ENCODE measurements at places on chromosomes 3 and 15.

GRCh38 chr3:34300621-34301020, 502.2 kb downstream of the PDCD6IP start:
- no peak for DNase-seq

GRCh38 chr3:65811892-65812291, 226.8 kb downstream of the MAGI1 start:
- no peak for DNase-seq

DNA sequence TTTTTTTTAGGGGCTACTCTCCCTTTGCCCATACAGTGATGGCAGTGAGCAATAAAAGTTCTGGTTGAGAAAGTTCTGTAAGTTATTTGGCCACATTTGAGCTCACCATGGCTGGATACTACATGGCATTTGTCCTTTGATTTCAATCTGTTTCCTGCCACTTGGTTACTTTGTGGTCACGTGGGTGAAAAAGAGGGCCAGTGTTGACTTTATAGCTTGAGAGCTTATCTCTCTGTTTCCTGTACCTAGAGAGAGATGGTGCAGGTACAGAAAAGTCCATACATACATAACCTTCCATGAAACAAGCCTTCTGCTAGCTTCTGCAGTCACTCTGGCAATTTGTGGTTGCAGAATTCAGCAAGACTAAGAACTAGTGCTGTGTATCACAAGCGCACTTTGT, 23.4 kb upstream of the MECOM start:
- DNase-seq, result no peak

GRCh38 chr3:139281096-139281495, 62.7 kb upstream of the MRPS22 start:
- DNase-seq, result peak; percentile 71

- peak; percentile 54 for DNase-seq
Measured at GRCh38 chr3:27467545-27467944, 16.6 kb downstream of the SLC4A7 start.

- DNase-seq, result no peak
Measured at GRCh38 chr15:45221053-45221599, 30.9 kb upstream of the SLC28A2 start.

GRCh38 chr3:156678197-156678596, 3.8 kb downstream of the TIPARP start:
- no peak for DNase-seq

- peak; percentile 76 for DNase-seq
Measured at GRCh38 chr15:72199721-72200212, 2.2 kb upstream of the GRAMD2A start.

DNA sequence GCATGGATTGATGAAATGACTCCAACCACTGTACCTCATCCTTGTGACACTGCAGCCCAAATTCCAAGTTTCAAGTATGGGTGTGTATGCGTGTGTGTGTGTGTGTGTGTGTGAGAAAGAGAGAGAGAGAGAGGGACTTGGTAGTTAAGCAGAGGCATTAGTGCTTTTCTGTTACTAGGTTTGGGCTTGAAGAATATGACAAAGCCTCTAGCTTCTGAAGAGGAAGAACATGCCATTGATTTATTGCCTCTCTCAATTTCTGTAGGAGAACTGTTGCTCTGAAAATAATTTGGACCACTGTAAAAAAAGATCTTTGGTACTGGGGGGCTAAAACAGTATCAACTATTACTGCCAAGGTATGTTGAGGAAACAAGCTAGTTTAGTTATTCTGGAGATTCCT, 139.2 kb downstream of the AQP9 start:
- no peak for DNase-seq

DNA sequence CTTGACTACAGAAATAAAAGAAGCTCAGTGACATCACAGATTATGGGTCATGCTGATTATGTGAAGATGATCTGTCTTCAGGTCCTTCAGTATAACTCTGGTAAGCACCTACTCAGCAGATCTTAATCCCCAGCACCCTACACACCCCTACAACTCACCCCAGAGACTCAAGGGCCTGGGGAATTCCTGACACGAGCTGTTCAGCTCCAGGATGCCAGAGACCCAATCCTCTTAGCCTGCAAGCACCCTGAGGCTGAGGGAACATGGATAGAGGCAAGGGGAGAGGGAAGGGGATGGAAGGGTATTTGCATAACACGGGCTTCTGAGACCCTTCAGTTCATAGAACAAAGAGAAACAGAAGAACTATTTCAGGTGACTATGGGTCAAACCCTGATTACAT, 13.0 kb downstream of the GLB1 start:
- DNase-seq, result no peak

GRCh38 chr3:99765042-99765942, 52.4 kb upstream of the CMSS1 start:
- DNase-seq, result peak; percentile 65

DNA sequence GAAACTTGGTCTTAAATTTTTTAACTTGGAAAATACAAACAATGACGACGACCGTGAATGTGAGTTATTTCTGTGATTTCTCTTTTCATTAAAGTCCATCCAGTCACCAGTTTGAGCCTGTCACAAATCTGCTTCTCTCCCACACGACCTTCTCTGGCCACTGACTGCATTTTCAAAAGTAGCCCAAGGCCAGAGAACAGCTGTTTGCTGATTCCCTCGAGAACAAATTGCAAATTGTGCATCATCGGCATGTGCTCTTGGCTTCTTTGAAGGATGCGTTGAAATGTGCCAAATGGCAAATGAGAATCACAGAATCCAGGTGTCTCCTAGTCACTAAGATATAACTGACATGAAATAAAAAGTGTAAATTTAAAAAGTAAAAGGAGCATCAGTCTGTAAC, 106.4 kb downstream of the AQP9 start:
- no peak for DNase-seq

DNA sequence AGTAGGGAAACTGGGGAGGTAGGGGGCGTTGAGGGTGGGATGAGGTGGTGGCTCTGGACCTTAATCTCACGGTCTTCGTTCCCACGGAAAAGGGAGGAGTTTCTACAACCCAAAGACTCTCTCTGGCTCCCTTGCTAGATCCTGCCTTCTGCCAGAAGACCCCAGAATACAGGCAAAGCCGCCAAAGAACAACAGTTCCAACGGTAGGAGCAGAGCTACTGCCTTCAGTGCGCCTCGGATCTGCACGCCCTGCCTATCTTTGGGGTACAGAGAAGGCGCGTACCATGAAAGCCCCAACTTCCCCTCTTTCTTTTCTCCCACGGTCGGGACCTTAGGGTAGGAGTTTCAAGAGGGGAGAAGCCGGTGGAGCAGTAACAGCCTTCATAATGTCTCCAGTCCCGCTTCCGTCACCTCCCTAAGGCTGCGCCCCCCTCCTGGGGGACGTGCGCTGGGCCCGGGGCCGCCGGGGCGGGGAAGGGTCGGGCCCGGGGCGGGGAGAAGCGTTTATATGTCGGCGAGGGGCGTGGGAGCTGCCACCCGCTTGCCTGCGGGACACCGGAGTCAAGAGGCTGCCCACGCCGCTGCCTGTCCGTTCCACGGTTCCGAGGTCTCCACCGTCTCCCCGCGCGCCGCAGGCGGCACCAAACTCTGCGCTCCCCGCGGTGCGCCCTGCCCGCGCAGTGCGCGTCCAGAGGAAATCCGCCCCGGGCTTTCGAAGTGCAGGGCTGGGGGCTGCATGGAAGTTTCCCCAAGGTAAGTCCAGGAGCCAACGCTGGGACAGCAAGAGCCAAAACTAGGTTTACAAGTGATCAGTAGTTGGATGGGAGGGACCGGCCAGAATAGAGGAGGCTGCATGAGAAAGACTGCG, at the start of gene COL6A6:
COL6A6 (plus strand) TSS at position 533 of the 868 bp plus-strand sequence. CDS start 43,188 bp downstream, outside the sequence.
- no peak for DNase-seq

GRCh38 chr15:62164014-62164395, 1.1 kb downstream of the C2CD4B start:
- DNase-seq, result peak; percentile 9

DNA sequence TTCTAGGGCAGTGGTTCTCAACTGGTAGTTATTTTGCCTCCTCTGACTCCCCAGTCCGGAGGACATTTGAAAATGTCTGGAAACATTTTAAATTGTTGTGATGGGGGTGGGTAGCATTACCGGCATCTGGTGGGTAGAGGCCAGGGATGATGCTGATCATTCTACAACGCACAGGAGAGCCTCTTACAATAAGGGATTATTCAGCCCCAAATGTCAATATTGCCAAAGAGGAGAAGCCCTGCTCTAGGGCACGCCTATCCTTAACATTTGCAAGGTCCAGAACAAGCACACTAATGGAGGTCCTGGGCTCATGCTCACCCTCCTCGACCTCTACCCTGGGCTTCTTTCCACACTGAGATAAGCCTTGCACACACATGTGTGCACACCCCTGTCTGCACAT, 106.4 kb downstream of the MINAR1 start:
- DNase-seq, result no peak

DNA sequence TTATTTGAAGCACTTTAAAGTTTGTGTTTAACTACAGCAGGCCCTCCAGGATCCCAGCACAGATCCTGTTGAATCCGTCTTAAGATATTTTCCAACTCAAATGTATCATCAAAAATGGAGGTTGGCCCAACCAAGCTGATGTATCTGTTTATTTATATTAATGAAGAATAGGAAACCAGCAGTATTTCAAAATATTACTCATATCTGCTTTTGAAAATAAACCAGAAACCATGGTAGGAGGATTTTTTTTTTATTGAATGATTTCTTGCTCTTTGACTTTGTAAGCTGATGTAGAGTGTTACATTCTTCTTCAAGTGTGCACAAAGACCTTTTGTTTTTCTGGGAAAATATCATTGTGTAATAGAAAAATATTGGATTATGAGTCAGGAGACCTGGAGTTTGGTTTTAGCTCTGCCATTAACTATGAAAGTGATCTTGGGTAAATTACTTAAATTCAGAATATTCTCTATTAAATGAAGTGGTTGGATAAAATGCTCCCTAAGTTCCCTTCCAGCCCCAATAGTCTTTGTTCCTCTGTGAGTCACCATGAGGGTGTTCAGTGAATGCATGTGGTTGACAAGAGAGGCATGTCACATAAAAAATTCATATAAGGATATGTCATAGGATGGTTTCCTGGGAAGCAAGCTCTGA, 221.3 kb upstream of the GAP43 start:
- peak; percentile 82 for DNase-seq

DNA sequence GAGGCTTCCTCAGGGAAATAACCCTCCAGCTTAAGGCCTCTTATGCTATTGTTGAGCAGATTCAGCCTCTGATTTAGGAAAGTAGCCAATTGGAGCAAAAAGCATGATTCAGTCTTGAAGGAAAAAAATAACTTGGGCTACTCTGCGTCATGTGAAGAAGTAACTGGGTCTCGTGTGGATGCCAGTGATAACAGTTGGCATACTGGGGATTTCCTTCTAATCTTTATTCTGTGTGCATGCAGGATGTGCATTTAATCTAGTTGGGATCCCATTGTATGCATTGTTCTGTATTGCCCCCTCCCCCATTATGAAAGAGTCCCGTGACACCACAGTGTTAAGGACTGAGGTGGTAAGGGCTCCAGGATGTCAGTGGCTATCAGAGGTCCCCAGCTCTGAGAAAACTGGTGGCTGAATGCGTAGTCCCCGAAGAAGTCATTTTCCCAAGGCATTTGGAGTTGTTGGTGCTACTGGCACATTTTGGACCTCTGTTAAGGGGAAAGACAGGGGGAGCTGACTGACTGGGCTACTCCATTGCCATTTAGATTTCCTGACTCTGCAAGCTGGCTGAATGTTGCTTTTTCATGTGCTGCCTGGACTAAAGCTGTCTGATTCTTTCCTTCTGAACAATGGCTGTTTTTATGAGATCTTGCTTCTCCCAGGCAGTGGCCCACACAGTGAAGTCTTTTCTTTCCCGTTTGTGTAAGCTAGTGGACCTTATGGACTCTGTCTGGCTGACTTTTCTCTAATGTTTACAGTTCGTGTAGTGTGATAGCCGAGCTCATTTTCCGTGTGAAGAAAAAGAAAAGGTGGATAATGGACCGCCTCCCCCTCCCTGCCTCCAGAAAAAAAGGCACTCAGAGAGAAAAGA, 38.4 kb upstream of the TRAK1 start:
- DNase-seq, result peak; percentile 60

DNA sequence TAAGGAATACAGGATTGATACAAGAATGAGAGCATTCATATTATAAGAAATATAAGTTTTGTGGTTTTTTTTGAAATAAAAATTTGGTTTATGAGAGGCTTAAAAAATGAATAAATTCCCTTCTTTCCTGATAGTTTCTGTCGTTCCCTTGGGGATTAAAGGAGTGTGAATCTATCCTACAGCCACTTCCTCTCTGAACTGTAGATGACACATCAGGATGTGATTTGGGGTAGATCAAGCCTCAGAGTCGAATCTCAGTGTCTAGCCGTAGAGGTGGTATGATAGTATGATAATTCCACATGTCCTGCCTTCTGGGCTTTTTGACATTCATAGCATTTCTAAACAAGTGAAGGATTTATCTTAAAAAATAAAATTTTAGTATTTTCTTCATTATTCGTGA, 343.1 kb downstream of the LPP start:
- DNase-seq, result peak; percentile 66

DNA sequence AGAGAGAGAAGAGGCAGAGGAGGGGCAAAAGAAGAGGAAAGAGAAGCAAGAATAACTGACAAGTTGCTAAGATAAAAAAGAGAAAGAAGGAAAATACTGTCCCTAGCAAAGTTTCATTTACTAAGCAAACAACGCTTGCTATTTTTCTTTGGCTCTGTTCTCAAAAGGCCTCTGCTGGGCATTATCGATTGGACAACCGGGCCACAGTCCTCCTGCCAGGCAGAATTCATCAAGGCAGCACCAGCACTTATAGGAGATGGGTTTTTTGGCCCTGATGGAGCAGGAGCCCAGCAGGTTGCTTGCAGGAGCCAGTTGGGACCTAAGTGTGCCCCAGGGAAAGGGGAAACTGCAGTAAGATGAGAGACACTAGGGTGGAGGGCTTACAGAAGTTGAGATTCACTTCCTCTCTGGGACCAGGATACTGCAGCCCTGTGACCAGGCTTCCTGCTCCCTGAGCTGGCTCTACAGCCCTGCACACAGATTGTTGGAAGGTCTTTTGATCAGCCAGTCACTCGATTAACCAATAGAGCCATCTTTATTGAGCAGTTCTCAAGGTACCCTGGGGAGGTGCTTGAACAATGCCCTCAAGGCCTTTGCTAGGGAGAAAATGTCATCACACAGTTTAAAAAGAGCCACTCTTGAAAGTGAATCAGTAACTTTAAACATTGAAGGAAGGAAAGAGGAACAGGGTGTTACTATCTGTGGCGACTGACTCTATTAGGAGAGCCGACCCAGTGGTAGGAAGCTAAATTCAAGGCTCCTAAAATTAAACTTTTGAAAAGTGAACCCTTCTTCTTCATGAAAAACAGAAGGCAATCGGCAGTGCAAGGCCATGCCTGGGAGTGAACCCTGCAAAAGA, 28.8 kb upstream of the GLCE start:
- no peak for DNase-seq

- DNase-seq, result no peak
Measured at GRCh38 chr3:45311953-45312801, 76.2 kb upstream of the LARS2 start.

DNA sequence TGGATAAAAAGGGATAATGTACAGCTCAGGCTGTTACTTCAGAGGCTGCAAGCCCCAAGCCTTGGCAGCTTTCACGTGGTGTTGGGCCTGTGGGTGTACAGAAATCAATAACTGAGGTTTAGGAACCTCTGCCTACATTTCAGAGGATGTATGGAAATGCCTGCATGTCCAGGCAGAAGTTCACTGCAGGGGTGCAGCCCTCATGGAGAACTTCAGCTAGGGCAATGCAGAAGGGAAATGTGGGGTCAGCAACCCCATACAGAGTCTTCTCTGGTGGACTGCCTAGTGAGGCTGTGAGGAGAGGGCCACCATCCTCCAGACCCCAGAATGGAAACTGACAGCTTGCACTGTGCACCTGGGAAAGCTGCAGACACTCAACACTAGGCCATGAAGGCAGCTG, 1350.3 kb downstream of the ROBO2 start:
- DNase-seq, result no peak

All from EL (cell line).